AG09309 (cell line): ENCODE measurements at places on chromosomes 4 and X.
A peak's percentile ranks its signal among the peaks of the same experiment; 100 is the strongest.

DNA sequence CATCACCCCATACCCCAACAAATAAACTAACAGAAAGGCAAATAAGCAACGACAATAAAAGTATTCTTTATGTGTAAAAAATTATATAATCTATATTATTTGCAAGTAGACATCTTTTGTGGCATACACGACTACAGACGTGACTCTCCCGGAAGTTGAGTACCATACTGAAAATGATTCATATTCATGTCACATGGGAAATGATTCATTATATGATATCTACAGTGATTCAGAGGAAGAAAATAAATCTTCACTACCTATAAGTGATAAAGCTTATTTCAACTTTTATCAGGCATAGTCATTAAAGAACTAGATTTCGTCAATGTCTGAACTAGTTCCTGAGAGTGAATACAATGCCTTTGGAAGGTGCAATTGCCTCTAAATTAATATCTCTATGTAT, 4.6 kb upstream of the ANTXR2 start:
- no peak for DNase-seq

DNA sequence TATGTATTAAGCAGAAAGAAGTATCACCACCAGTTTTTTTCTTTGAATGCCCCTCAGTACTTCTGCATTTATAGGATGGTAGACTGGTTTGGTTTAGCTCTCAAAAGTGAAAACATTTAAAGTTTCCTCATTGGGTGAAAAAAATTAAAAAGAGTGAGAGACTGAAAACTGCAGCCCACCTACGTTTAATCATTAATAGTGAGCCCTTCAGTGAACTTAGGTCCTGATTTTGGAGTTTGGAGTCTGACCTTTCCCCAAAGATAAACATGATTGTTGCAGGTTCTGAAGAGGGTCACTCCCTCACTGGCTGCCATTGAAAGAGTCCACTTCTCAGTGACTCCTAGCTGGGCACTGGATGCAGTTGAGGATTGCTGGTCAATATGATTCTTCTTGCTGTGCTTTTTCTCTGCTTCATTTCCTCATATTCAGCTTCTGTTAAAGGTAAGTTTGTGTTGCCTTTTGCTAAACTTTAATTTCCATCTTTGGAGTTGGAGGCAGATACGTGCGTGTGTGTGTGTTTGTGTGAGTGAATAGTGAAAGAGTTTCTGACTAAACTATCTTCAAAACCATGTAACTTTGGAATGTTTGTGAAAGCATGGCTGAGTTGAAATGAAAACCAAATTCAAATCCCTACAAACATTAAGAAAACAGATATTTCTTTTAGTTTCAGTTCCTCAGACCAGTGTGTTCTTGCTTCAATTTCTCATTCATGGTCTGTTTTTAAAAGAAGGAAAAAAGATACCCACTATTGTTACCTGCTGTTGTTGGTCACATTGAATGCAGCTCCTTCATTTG, at the start of gene MTTP:
TSS of gene MTTP (plus strand) at position 295 of the 795 bp plus-strand sequence. CDS start at position 381, 86 bp downstream.
- no peak for DNase-seq

DNA sequence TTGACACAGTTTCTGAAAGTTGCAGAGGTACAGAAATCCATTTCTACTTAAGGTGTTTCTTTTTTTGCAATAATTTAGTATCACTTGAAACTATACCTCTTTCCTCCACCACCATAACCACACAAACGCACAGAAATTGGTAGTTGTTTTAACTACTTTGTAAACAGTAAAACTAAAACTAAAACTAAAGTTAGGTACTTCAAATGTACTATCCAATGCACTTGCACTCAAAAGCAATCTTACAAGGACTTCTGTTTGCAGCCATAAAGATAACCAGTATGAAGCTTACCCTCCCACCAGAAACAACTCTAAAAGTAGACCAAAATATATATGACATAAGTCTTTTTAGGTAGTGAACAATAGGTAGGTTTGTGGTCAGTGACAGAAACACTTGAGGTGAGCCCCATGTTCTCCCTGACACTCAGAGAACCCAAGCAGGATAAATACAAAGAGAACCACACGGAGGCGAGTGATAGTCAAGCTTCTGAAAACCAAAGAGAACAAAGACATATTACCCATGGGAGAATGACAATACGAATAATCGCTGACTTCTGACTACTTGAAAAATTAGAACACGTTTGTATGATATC, 72.2 kb upstream of the VBP1 start:
- DNase-seq: no peak

- DNase-seq: no peak
Measured at GRCh38 chrX:115373308-115373707, 83.8 kb downstream of the LUZP4 start.

DNA sequence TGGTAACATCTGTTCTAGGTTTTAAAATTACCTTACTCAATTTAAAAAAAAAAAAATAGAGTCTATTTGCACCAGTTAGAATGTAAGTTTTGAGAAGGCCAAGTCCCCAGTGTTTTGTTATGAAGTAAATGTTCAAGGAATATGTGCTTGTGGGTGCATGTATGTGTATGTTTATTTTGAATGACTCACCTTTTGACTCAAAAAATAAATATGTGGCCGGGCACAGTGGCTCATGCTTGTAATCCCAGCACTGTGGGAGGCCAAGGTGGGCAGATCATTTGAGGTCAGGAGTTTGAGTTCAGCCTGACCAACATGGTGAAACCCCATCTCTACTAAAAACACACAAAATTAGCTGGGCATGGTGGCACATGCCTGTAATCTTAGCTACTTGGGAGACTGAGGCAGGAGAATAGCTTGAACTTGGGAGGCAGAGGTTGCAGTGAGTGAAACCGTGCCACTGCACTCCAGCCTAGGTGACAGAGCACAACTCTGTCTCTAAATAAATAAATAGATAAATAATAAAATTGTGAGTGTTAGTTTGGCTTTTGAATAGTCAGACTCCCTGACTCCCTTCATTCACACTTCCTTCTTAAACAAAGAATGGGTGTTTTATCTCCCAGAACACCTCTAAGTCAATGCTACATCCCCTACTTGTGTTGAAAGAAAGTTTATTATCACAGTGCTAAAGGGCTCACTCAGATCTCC, 511.3 kb upstream of the PCDH7 start:
- DNase-seq: peak; percentile 4

- no peak for DNase-seq
Measured at GRCh38 chr4:104772849-104773248, 278.2 kb upstream of the CXXC4 start.

GRCh38 chr4:172951679-172952451, 216.7 kb upstream of the GALNT7 start:
- no peak for DNase-seq

DNA sequence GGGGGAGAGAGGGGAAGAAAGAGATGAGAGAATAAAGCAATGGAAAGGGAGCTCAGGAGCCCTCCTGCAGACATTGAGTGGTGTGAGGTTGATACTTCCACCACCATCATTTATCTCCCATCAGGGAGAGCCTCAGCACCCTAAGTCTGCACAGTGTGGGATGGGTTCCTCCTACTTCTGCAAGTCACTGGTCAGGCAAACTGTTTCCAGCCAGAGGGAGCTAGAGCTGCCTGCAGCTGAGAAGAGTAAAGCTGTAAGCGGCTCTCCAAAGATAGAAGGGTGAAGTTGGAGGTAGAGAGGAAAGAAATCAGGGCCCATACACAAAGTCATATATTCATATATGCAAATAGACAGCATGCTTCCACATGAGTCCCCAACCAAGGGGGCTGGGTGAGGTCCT, 21.9 kb upstream of the ZNF81 start:
- DNase-seq: no peak

GRCh38 chr4:127238956-127239475, 393.7 kb upstream of the INTU start:
- no peak for DNase-seq

GRCh38 chrX:47272013-47272408, 39.2 kb downstream of the USP11 start:
- DNase-seq: no peak

- no peak for DNase-seq
Measured at GRCh38 chr4:2689825-2690700, 66.1 kb downstream of the TNIP2 start.

DNA sequence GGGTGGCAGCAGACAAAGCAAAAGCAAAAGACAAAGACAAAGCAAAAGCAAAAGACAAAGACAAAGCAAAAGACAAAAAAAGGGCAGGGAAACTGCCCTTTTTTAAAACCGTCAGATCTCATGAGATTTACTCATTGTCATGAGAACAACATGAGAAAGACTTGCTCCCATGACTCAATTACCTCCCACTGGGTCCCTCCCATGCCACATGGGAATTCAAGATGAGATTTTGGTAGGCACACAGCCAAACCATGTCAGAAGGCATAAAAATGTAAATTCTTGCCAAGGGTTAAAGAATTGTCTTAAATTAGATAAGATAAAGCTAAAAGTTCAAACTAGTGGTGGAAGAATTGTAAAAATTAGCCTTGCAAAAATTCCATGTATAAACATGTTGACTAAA, 419.7 kb downstream of the TRAM1L1 start:
- no peak for DNase-seq

- DNase-seq: peak; percentile 31
Measured at GRCh38 chr4:105990933-105991332, 95.7 kb downstream of the NPNT start.

DNA sequence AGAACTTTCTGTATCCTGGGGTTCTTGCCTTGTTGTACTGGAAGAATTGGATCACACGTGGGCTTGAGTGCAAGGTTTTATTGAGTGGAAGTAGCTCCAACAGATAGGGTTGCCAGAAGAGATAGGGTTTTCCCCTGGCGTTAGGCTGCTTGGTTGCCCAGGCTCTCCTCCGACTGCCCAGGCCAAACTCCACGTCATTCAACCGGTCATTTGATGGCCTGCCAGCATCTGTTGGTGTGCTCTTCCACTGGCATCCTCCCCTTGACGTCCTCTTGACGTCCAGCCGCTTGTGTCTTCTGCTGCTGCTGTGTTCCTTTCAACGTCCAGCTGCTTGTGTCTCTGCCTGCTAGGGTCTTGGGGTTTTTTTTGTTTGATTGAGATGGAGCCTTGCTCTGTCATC, 340.3 kb upstream of the ZCCHC13 start:
- DNase-seq: no peak

DNA sequence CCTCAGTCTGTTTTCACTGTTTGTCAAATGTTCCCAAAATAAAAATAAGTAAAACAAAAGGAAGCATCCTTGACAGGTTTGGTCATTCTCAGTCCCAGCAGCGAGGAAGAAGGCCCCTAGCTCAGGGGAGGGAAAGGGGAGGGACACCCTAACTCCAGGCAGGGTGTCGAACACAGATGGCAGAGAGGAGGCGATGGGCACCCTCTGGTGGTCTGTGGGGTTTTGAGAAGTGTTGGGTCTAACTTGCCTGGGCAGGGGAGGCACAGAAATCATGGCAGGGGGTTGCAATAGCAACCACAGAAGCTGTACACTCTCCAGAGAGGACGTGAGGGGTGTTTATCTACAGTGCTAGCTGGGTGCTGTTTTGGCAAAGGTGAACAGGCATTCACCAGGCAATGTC, 229.8 kb upstream of the SFRP2 start:
- DNase-seq: no peak

GRCh38 chr4:8281519-8282133, 12.1 kb downstream of the HTRA3 start:
- DNase-seq: peak; percentile 37

DNA sequence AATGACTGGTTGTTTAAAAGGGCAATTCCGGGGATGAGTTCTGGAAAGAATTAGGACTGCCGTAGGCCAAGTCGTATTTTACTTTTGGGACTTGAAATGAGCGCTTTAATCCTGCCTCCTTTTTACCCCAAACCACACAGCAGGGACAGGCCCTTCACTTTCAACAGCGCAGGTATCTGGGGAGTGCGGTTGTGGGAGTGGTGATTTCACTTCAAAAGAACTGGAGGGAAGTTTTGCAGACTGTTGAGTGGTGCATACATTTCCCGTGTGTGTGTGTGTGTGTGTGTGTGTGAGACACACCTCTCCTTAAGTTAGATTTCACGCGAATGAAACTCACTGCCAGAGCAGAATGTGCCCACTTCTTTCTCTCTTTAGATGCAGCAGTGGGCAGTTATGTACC, 2.8 kb downstream of the NHS start:
- DNase-seq: no peak

- DNase-seq: peak; percentile 41
Measured at GRCh38 chrX:21975812-21976211, 35.3 kb downstream of the SMS start.

- no peak for DNase-seq
Measured at GRCh38 chrX:68646421-68646820, 1.0 kb upstream of the STARD8 start.

DNA sequence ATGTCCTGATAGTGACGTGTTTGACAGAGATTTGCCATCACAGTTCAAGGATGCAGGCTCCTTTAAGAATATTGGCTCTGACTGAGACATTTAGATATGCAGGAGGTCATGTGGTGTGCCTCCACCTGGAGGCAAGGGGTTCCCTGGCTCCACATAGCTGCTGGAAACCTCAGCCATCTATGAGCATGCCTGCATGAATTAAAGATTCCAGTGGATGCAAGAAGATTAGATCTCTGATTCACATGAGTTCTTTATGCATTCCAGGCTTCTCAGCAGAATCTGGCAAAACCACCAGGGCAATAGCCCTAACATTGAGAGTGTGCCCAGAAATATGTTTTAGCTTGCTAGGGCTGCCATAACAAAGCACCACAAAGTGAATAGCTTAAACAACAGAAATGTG, 298.5 kb upstream of the AADAT start:
- DNase-seq: no peak

- no peak for DNase-seq
Measured at GRCh38 chrX:130413415-130413814, 11.6 kb downstream of the RBMX2 start.

DNA sequence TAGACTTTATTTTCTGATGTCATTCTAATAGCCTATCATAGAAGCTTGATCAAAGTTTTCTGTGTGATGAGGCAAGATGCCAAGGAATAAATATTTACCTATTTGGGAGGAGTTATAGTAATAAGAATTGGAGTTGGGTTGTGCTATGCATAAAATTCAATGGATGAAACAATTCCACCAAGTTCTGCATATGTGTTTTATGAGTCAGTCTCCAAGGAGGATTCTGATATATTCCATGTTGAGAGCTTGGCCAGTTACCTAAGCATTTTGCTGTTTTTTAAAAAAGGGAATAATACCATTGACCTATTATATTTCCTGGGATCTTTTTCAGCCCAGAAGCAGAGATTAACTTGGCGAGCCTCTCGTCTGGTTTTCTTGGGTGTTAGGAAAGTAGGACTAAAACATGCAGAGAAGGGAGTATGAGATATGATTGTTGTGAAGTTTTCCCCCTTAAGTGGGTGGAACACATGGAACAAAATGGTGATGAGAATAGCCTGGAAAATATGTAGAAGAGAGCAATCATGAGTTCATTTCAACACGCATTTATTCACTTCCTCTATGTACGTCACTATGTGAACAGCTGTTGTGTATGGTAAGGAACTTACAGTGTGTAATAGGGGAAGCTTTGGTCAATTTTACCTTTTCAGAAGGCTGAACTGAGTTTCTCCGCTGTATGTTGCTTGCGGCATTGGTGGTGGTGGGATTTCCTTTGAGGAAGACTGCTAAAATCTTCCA, 39.2 kb downstream of the POLA1 start:
- DNase-seq: no peak

- DNase-seq: no peak
Measured at GRCh38 chr4:74546057-74546456, 101.1 kb downstream of the AREG start.
